ENCODE measurements at places on chromosomes 6 and 20.

- no peak for DNase-seq
Observed at GRCh38 chr6:80003826-80004172, 650 bp upstream of the TTK start.

GRCh38 chr6:43287717-43288679, 10.1 kb upstream of the SLC22A7 start:
- DNase-seq, result no peak

DNA sequence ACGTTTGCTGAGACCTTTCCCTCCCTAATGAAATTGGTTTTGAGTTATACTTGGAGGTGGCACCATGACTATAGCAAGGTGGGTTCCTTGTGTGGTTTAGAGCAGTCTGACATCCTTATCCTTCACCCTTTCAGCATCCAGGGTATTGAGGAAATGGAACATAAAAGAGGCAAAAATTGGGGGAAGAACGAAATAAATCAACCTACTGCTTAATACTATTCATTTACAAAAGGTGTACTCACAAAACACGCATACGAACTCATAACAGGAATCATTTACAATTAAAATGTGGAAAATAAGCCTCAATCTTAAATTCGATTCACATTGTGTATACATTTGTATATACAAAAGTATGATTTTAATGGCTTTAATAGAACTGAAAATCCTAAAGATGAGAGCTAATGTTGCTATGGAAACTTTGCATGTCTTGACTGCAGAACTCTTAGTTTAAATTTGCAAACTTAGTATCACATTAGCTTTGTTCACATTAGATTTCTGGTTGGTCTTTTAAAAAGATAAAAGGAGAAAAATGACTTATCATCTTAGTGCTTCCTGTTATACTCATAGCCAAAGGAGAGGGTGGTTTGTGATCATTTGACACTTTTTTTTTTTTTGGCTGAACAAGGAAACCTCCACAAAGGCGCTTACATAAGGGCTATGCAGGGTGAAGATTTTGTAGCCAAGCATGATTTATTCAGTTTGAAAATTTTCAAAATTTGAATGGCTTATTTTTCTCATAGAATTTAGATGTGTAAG, 76.1 kb upstream of the ATXN1 start:
- no peak for DNase-seq

DNA sequence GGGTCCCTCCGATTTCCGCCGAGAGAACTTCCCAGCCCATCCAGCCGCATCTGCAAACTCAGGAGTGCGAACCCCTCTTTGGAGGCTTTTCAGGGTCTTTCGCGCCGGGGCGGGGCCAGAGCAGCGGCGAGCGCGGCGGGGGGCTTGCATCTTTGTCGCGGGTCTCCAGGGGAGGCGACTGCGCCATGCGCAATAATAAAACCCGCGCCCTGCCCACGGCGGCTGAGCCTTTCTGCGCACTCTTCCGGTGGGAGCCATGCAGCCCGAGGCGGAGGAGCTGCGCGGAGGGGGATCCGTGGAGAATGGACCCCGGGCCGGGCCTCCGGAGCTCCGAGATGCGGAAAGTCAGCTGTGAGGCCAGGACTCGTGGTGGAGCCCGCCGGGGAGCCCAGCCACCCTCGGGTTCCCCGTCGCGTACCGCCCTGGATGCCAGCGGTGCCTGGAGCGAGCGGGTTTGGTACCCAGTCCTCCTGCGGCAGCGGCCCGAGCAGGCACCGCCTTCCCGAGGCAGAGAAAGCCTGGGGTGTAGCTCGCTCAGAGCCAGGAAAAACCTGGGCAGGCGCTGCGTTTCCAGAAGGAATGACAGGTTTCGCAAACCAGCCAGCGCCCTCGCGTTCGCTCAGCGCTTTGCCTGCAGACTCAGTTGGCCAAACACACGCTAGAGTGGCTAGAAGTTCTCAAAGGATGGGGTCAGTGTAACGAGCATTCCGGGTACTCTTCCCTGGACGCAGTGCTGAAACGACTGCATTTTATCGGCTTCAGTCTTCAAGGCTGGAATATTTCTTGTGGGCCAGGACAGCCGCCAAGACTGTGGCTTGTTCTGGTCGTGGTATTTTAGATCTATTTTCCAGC, 1.2 kb downstream of the AKAP12 start:
- no peak for DNase-seq

- no peak for DNase-seq
Observed at GRCh38 chr6:152723398-152723797, 25.7 kb downstream of the MYCT1 start.

Measured in BJ (cell line).